Liver (tissue), 10 donors: ENCODE measurements at places on chromosomes 12 and 14.

DNA sequence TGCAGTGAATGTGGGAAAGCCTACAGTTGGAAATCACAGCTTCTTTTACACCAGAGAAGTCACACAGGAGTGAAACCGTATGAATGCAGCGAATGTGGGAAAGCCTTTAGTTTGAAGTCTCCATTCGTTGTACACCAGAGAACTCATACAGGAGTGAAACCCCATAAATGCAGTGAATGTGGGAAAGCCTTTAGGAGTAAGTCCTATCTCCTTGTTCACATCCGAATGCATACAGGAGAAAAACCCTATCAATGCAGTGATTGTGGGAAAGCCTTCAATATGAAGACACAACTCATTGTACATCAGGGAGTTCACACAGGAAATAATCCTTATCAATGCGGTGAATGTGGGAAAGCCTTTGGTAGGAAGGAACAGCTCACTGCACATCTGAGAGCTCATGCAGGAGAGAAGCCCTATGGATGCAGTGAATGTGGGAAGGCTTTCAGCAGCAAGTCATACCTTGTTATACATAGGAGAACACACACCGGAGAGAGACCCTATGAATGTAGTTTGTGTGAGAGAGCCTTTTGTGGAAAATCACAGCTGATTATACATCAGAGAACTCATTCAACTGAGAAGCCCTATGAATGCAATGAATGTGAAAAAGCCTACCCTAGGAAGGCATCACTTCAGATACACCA, 24.6 kb downstream of the ZNF26 start:
- DNase-seq = no peak
- no peak overlapping the region for H3K4me3 ChIP-seq
- peaks cover 84% of the 10 kb centered on the region for H3K36me3 ChIP-seq
- no peaks in the 10 kb centered on the region for H3K4me1 ChIP-seq
- H3K27me3 ChIP-seq = no peaks in the 10 kb centered on the region
- no peak overlapping the region for H3K27ac ChIP-seq

DNA sequence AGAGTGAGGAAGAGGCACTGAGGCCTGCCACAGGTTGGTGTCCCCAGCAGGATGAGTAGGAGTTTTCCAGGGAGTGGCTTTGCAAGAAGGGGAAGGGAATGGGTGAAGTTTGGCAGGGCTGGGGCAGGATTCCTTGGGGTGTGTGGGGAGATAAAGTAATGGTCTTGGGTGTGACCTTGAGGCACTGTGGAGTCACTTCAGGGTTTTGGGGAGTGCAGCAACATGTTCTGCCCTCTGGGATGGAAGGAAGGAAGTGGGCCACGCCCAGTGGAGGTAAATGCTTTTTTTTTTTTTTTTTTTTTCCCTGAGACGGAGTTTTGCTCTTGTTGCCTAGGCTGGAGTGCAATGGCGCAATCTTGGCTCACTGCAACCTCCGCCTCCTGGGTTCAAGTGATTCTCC, 108.9 kb downstream of the ADCK1 start:
- no peaks in the 10 kb centered on the region for H3K4me1 ChIP-seq
- DNase-seq = no peak
- H3K36me3 ChIP-seq = no peaks in the 10 kb centered on the region
- H3K27ac ChIP-seq = no peak overlapping the region
- H3K4me3 ChIP-seq = no peak overlapping the region
- H3K27me3 ChIP-seq = no peaks in the 10 kb centered on the region

GRCh38 chr12:123089631-123090353, 61.1 kb downstream of the PITPNM2 start:
- H3K4me1 ChIP-seq = peaks cover 15% of the 10 kb centered on the region
- no peak overlapping the region for H3K4me3 ChIP-seq
- no peaks in the 10 kb centered on the region for H3K36me3 ChIP-seq
- no peak for DNase-seq

- no peak for DNase-seq
- no peaks in the 10 kb centered on the region for H3K36me3 ChIP-seq
- no peaks in the 10 kb centered on the region for H3K27me3 ChIP-seq
- no peak overlapping the region for H3K4me3 ChIP-seq
- H3K27ac ChIP-seq = no peak overlapping the region
These were observed 5.4 kb downstream of the RAB3IP start for GRCh38 chr12:69744109-69744508.

- H3K4me3 ChIP-seq = no peak overlapping the region
- peaks cover 12% of the 10 kb centered on the region for H3K36me3 ChIP-seq
- H3K4me1 ChIP-seq = no peaks in the 10 kb centered on the region
- no peaks in the 10 kb centered on the region for H3K27me3 ChIP-seq
These were observed 27.7 kb downstream of the MAX start for GRCh38 chr14:65074449-65075150.
